Activated CD4-positive, CD25-positive, alpha-beta regulatory T cell (primary cell): ENCODE measurements at places on chromosomes 2 and 18.

- DNase-seq: no peak
Measured at GRCh38 chr2:122905431-122905830, 1119.7 kb upstream of the CNTNAP5 start.

- DNase-seq: no peak
Measured at GRCh38 chr2:169694894-169695260, 608 bp downstream of the PHOSPHO2 start.

DNA sequence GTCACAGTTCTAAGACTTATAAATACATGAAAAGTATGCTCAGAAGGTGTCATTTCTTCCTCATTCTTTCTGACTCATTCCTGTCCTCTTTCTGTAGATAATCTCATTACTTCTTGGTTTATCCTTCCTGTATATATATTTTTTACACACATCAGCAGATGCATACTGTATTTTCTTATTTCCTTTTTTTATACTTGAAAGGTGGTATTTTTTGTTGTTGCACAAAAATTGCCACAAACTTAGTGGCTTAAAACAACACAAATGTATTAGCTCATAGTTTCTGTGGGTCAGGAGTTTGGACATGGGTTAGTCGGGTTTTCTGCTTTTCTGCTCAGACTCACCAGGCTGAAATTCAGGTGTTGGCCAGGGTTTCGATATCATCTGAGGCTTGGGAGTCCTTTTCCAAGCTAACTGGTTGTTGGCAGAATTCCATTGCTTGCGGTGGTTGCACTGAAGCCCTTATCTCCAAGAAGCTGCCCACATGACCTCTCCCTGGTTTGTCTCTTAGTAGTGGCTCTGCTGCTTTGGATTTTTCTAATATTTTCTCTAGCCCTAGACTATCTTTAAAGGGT is 162.6 kb downstream of the FMNL2 start:
- DNase-seq: no peak

GRCh38 chr2:163490281-163490680 is 245.5 kb downstream of the FIGN start:
- DNase-seq: no peak

DNA sequence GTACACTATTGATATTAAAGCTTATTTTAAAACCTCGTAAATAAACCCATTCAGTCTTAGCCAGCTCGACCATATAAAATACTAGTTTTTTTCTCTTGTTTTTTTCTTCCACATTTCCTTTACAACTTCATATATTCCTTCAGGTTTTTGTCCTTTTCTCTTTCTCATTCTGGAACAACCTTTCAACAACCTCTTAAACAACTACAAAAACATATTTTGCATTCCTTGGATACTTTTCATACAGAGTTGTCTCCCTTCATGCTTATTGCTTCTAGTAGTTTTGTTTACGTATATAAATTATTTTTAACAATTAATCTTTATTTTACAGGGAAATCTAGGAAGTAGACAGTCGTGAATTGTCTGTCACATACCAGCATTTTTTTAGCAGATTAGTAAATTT is 41.2 kb downstream of the COMMD1 start:
- DNase-seq: no peak

DNA sequence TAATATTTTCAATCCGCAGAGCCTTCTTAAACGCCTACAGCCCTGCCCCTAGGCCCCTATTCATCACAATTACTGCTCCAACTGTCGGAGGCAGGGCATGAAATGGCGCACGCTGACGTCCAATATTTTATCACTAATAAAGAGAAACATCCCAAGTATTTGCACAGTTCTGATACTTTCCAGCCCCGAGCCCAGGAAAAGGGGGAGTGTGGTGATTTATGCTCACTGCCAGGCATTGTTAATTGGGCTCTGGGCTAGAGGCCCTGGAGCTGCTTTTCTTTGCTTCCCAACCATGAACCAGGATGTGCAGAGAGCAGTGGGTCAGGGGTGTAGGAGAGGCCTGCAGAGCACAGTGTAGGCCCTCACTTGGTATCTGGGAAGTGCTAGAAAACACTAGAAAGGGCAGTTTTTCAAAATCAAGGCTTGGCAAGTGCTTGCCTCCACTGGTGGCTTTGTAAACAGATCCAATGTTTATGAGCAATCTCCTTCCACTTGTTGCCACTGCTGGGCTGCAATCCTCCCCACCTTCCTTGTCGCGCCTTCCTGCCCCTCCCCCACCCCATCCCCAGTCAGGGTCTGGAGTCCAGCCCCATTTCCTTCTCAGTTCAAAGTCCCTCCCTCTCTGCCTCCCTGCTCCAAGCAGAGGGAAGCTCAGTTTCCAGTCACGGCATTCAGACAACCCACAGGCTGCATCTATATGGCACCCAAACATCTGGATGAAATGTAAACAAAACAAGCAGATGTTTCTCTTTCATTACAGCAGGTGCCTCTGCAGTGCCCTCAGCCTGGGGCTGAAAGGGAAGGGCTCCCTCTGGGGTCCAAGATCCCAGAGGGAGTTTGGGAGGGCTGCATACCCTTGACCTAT is 83.9 kb upstream of the PKDCC start:
- no peak for DNase-seq
